ENCODE measurements at places on chromosomes 12 and 14. TPM values are rescaled to one million over a fixed set of nuclear protein-coding genes. Genes with fewer than 3 reads are reported as not detected.
A peak's percentile ranks its signal among the peaks of the same experiment; 100 is the strongest.

DNA sequence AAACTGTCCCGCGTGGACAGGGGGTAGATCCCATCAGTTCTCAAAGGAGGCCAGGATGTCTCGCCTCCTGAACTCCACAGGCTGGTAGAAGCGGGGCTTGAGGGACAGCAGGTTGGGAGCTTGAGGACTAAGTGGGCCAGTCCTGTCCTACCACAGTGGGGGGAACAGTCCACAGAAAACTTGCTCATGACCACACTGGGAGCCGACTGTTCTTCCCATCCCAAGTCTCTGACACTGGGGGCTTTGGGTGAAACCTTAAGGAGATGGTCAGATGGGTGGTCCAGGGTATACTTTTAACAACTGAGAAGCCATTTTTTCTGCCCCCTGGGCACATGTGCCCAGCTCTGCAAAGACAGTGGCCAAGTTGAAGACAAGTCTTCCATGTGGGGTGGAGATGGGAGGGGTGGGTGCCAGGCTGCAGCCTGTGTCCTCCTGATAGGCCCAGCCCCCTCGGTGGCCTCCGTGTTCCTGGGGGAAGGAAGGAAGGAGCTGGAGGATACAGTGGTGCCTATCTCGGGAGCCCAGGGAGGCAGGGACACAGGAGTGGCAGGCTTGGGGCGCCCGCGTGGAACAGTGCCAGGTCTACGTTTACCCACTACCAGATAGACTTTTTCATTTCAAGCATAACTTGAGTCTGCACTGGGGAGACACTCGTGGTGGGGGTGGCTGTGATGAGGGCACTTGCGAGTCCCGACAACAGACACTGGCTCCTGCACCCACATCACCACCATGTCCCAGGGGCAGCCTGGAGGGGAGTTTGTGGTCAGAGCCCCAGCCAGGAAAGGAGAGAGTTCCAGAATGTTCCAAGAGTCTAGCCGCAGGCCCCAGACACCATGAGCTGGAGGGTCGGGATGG, 14.7 kb downstream of the RHOF start:
- DNase-seq: no peak

DNA sequence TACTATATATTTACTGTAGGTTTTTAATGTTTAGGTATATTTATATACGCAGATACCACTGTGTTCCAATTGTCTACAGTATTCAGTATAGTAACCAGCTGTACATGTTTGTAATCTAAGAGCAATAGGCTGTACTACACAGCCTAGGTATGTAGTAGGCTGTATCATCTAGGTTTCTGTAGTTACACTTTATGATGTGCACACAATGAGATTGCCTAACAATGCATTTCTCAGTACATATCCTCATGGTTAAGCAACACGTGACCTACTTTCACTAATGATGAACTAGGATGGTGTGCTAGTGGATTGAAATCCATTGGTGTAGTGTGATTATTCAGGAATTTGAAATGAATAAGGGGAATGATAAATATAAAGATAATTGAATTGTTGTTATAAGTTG, 77.7 kb downstream of the ETNK1 start:
- DNase-seq: no peak

DNA sequence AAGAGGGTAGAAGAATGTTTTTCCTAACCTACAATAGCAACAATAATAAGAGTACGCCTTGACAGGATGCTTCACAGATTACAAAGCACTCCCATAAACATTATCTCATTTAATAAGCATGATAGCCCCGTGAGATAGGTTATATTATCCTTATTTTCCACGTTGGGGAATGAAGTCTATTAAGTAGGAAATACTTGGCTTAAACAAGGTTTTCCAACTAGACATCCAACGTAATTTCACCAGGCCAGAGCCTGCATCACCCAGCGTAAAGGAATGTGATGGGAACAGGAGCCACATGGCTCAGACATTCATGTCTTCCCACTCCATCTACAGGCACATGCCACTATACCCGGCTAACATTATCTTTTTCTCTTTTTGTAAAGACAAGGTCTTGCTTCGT, 223.4 kb upstream of the AMIGO2 start:
- no peak for DNase-seq

DNA sequence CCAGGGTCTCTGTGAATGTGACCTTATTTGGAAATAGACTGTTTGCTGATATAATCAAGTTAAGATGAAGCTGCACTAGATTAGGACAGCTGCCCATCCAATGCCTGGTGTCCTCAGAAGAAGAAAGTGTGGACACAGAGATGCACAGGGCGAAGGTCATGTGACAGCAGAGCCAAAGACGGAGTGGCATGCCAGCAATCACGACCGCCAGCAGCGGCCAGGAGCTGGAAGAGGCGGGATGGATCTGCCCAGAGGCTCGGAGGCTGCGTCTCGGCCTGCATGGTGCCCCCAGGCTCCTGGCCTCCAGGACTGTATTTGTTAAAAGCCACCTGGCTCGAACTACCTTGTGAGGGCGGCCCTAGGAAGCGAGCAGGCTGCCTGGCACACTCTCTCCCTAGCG, 76.5 kb downstream of the RFLNA start:
- DNase-seq: no peak

DNA sequence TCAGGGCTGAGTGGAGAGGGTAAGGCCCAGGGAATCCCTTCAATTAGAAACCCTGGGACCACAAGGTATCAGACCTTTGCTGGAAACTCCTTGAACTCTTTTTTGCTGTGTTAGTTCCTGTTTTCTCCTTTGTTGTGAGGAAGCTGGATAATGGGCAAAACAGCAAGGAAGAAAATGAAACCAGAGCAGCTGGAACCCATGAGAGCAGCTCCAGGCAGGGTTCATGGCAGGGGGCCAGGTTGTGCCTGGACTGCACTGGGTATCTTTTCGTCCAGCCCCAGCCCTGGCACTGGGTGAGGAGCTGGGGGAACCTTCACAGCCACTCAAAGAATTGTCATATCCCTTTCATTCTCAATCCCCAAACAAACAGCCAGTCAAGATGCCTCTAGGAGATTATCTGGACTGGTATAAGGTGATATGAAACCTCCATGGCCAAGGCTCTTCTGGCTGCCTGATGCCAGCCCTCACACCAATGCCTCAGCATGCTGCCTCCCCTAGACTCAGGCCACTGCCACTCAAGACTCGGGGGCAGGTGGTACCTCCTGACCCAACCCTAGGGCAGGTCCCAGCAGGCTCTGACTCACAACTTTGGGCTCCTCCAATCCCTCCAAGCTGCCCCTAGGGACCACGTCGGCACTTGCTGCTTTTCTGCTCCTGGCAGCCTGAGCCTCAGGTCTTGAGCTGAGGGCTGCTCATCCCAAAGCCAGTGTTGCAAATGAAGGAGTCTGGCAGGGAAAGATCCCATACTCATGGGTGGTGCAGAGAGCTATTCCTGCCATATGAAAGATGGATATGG, 16.5 kb downstream of the FAM186B start:
- DNase-seq: no peak

DNA sequence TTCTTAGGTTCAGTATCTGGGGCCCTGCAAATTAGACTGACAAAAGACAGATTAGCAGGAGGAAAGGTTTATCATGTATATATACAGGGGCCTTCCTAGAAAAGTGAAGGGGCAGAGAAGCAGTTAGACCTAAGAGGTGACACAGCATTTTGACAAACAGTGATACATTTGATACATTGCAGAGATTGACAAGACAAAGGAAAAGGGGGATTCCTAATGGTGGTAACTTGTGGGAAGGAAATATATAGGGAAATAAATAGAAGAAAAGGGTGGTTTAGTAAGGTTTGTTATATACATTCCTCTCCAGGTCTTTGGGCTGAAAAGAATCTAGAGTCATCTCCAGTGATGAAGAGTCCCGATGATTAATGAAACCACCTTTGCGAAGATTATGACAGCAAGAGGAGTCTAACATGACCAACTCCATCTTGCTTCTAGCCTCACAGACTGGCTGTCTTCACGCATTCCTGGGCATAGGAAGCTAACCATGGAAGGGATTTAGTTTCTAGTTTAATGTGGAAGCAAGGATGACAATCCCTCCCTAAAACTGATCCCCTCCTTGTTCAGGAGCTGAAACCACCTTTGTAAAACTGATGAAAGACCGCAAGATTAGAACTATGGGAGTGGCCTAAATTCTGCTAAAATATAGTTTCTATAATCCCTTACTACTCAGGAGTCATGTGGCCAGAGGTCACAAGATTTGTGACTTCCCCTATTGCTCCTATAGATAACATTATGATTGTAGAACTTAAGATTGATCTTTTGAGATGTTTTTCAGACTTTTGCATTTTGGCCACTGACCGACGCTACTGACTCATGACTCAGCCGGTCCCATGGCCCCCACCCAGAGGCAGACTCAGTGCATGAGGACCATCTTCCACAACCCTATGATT, 31.1 kb upstream of the CPM start:
- no peak for DNase-seq

- no peak for DNase-seq
These were observed 251.6 kb downstream of the TRHDE start for GRCh38 chr12:72523754-72524153.

DNA sequence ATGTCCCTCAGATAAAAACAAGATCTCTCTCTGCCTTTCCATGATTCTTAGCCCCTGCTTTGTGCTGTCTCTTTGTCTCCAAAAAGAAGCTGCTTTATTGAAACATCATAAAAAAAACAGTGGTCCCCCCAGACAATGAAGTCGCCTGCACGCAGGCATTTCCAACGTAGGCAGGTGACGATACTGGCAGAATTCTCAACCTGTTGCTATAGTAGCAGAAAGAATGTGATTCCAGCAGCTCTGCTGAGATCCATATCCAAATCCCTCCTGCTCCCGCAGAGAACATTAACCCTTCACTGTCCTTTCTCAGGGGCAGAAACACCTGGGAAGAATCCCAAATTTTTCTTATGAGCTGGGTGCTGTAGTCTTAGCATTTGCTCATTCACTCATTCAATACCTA, 84.8 kb downstream of the STON2 start:
- DNase-seq: peak; percentile 53

DNA sequence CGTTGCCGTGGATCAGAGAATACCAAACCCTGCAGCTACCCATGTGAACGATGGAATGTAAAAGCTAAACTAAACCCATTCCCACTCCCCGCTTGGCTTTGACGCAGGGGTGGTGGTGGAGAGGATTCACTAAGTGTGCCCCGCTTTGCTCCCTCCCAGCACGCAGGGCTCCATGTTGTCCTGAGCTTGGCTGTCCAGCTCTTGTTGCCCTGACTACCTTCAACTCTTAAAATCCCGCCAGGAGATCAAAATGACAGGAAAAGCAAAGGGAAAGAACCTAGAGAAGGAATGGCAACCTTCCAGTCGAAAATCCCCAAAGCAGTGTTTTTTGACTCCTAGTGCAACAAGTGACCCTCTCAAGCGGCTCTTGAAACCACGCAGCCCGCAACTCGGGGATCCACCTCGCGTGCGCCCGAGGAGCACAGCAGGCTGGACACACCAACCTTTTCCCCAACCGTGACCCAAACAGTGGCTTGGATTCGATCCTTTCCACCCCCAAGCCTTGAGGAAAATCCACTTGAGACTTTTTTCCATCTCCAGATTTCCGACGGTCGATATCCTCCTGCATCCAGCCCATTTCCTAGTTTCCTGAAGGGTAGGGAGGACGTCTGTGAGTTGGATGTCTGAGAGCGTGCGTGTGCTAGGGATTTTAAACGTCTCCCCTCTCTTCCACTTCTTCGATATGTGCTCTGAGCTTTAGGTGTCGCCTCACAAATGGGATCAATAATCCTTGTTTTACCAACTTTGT, 1.4 kb downstream of the SYT10 start:
- no peak for DNase-seq

GRCh38 chr14:64990296-64990695, 3.6 kb downstream of the FNTB start:
- DNase-seq: no peak

DNA sequence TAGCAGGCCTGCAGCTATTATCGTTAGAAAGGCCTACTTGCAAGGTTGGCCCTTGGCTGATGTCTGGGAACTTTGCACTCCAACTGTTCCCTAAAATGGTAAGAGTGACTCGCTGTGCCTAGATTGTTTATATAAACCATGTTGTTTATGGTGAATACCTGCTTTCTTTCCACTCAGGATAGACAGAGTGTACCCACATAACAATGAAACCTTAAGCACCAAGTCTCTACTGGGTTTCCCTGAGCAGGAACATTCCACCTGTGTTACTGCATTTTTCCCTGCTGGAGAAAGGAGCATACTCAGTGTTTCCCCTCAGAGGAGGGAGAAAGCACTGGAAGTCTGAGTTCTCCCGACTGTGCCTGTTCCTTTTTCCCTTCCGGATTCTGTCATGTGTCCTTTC, 32.8 kb downstream of the ERP29 start:
- DNase-seq: no peak

DNA sequence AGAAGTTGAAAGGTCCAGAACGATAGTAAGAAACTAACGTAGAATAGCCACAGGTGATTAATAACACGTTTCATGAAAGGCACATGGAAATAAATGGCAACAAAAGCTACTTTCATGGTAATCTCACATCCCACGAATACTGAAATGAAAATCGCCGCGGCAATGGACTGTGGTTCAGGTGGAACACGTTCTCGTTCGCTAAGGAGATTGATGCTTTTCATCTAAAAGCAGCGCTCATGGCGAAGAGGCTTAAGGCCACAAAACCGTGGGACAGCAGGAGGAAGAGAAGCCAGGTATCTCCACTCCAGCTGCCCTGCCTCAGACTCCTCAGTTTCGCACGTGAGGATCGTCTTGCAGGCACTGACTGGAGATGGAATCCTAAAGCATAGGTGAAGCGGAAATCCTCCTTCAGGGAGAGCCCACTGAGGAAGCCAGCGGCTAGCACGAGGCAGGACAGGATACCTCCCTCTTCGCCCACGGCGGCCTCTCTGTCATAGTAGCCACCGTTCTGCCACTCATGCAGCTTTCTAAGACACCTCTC, 696 bp upstream of the GPHN start:
- no peak for DNase-seq

GRCh38 chr12:11967376-11968047, 103.2 kb upstream of the BCL2L14 start:
- no peak for DNase-seq

DNA sequence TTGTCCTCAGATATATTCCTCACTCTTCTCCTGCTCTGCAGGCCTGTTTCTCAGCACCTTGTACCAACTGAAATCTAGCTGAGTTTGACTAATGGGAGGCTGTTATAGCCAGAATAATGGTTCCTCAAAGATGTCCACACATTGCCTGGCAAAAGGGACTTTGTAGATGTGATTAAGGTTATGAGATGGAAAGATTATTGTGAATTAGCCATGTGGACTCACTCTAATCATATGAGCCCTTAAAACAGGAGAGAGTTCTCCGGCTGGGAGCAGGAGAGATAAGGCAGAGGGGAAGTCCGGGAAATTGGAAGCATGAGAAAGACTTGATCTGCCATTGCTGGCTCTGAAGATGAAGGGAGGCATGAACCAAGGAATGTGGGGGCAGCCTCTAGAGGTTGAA, 40.0 kb upstream of the KTN1 start:
- DNase-seq: no peak

The FOXN4 gene
- not detected for total RNA-seq

The NRIP2 gene
- total RNA-seq: 11.7 TPM

The ACRBP gene
- 3.4 TPM for total RNA-seq

The ABCC9 gene
- 21.3 TPM for total RNA-seq

The RNASE9 gene
- total RNA-seq: not detected

The NOC4L gene
- 20.0 TPM for total RNA-seq

The TMCC3 gene
- 14.7 TPM for total RNA-seq

The PLEK2 gene
- total RNA-seq: 10.8 TPM

The CMA1 gene
- 2.1 TPM for total RNA-seq

The P3H3 gene
- 17.0 TPM for total RNA-seq
